ENCODE measurements at places on chromosomes 4 and X. TPM values are rescaled to one million over a fixed set of nuclear protein-coding genes. Genes with fewer than 3 reads are reported as not detected.

GRCh38 chrX:141701072-141701471 is 2.5 kb upstream of the SPANXD start:
- DNase-seq, result peak; percentile 92

GRCh38 chr4:53507671-53508286 is 83.5 kb downstream of the LNX1 start:
- peak; percentile 95 for DNase-seq

Gene ETDA
- total RNA-seq, result not detected

DNA sequence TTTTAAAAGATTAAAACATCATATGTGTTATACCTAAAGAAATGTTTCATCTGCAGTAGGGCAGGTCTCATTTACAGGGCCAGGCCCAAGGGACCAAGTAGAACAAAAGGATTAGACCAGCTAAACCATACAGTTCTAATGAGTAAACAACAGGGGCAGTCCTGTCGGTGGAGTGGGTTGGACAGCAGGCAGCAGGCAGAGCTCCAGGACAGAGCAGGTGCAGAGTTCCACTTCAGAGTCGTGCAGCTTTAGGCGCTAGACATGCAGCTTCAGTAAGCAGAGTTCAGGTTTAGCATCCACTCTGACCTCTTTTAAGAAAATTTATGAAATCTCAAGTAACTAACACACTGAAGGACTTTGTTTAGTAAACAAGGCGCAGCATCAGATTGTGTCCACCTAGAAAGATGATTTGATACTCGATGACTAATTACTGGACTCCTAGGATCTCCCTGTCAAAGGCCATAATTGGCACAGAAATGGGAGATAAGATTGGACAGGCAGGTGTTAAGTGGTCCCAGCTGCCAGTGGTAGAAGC is 487.7 kb upstream of the INTU start:
- no peak for DNase-seq

DNA sequence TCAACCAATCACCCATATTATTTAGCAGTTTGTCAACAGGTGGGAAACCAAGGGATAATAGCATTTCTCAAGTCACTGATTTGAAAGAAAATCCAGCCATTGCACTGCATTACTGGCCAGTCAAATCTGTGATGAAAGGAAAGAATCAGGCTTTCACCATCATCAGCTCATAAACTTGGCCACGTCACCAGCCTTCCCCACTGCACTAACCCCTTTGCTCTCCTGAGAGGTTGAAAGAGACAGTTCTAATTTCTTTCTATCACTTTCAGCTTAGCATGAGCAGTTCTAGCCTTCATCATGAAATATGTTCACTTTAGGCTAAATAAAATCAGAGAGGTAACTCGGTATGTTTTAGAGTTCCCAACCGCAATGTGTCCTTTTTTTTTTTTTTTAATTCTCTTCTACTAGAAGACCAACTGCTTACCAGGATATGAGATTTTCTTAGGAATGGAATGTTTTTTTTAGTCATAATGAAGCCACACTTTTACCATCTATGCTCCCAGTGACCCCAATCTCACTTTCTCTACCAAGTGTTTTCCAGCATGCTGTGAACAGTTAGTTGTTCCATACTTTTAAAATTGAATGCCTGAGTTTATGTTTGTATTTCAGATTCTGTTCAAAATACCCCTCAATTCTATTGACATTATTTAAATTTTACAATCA is 55.7 kb upstream of the SLC7A11 start:
- DNase-seq, result no peak

Gene NSDHL
- total RNA-seq, result 29.9 TPM

Gene KLHL34
- total RNA-seq, result not detected

- peak; percentile 3 for DNase-seq
Observed at GRCh38 chrX:147884958-147885357, 26.8 kb upstream of the FMR1 start.

- DNase-seq, result peak; percentile 12
Observed at GRCh38 chr4:158710814-158711213, 12.4 kb downstream of the PPID start.

DNA sequence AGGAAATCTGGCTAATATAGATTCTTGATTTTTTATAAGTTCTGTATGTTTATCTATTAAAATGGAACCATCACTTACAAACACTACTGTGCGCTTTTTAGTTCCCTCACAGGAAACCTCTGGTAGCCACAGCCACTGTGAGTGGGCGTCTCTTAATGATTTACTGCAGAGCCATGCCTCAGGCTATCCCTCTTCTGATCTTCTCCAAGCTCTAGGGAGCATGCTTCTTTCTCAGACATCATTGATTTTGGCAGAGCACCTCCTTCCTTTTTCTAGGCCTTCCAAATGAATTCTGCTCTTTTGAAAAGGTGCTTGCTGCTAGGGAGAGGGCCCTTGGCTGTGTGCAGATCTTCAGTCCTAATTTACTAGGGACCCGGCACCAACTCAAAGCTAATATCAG is 61.1 kb upstream of the STS start:
- DNase-seq, result peak; percentile 28

DNA sequence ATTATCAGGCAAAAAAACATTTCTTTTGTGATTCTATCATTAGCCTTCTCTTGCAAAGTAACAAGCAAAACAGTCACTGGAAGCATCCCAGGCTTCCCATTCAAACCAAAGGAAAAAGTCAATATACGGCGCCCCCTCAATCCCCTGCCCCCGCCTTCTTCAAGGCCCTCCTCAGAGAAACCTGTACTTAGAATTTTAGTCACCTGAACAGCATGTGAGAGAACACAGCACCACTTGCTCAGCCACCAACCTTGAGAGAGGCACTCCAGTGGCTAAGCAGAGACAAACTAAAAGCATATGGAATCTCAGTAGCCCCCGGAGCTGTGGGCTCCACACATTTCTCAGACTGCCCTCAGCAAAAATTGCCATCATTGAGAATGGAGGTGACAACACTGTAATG is 25.2 kb downstream of the LEF1 start:
- no peak for DNase-seq

Gene ARHGEF38
- not detected for total RNA-seq

Gene GAGE12E
- not detected for total RNA-seq

- no peak for DNase-seq
Observed at GRCh38 chr4:141415651-141416050, 195.0 kb downstream of the ZNF330 start.

Gene C4orf17
- not detected for total RNA-seq

Gene PABPC4L
- total RNA-seq, result 1.9 TPM

Gene PFKFB1
- total RNA-seq, result not detected

- peak; percentile 81 for DNase-seq
Observed at GRCh38 chrX:118736394-118737010, 9.1 kb downstream of the IL13RA1 start.

DNA sequence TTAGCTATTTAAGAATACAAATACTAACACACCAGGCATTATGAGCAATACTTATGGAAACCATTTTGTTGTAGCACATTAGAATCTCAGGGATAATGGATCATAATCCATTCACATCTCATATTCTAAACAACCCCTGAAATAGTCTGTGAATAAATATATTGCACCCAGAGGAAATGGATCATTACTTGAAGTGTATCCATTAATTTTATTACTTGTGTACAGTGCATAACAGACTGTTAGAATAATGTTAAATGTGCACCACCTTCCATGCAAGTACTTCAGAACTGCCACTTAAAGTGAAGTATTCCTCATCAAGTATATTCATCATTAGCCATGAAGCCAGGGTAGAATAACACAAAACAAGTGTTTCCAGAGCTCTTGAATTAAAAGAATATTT is 715.5 kb downstream of the DMD start:
- no peak for DNase-seq

Gene MAGEA4
- total RNA-seq, result 0.64 TPM

Gene TMEM131L
- 8.2 TPM for total RNA-seq

Gene ANK2
- 0.27 TPM for total RNA-seq

Gene C4orf36
- total RNA-seq, result 0.12 TPM

DNA sequence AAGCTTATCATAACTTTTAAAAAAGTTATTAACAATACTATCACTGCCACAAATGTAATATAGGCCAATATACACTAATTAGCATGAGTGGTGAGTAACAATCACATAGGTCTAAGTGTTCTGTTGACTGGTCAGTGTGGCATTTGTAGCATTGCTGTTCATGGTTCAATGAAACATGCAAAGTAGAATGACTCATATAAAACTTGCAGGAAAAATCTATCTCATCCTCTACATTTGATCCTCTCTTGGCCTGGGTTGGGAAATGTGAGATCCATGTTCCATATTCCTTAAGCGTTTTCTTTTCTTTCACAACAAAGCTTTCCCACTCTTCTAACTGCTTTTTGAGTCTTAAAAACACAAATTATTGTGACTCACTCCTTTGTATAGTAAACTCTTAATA is 1418.7 kb downstream of the FSTL5 start:
- no peak for DNase-seq

Gene BEX5
- total RNA-seq, result 1.4 TPM

DNA sequence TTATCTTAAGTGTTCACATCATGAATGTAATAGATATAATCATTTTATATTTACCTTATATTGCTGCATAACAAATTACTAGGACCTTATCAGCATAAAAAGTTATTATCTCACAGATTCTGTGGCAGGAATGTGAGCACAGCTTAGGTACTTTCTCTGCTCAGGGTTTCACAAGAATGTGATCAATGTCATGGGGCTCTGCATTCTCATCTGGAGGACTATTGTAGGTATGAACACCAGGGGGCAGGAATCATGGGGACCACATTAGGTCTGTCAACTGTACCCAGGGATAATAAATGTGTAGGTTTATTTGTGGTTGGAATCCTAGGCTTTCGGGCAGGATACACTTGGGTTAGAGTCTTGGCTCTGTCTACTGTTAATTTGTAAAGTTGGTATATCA is 519.2 kb downstream of the ARAP2 start:
- DNase-seq, result no peak

Gene CD40LG
- not detected for total RNA-seq

DNA sequence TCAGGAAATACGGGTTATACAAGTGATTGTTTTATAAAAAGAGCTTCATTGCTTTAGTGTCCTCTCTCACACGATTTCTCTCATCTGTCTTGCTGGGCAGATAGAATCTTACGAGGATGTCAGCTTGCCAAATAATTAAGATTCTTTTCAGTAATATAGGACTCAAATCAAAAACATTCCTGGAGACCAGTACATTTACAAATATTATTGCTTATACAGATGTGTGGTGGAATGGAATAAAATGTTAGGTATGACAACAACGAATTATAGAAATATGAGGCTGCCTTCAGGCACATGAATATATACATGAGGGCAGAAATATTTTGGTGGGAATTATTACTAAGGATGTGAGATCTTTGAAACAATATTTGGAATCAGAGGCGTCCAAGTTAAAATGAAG is 88.9 kb downstream of the GC start:
- DNase-seq, result no peak

DNA sequence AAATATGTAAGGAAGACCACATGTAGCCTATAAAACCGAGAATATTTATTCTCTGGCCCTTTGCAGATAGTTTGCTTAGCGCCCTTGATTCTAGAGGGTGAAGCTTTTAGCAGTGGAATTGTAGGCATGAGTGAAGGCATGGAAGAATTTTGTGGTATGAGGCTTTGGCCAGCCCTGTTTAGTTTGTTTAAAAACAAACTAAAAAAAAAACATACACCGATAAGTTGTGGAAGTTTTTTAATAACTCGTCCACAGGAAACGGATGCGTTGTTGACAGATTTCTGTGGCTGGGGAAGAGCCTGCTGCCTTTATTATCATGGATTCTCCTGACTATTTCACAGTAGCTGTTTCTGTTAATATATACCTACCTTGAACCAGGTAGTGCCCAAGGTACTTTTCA is 194.7 kb upstream of the LNX1 start:
- DNase-seq, result no peak

- DNase-seq, result no peak
Observed at GRCh38 chrX:69759921-69760625, 144.2 kb downstream of the EDA start.

Gene CD38
- 0.44 TPM for total RNA-seq

Gene MAGEB6B
- total RNA-seq, result not detected

DNA sequence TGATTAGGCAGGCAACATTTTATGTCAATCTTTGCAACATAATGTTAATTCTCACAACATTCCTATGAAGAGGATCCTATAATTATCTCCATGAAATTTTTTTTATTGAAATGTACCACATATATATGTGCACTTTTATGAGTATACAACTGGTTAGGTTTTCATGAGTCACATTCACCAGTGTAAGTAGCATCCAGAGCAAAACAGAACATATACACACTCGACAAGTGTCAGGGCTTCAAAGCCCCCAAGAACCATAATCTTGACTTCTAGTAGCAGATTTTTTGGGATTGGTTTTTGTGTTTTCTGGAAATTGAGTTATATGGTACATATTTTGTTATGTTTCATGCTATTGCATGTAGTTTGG is 62.4 kb downstream of the ARHGAP10 start:
- no peak for DNase-seq

All from M059J (cell line).